CD8-positive, alpha-beta T cell (primary cell): ENCODE measurements at places on chromosomes 5 and 9.

DNA sequence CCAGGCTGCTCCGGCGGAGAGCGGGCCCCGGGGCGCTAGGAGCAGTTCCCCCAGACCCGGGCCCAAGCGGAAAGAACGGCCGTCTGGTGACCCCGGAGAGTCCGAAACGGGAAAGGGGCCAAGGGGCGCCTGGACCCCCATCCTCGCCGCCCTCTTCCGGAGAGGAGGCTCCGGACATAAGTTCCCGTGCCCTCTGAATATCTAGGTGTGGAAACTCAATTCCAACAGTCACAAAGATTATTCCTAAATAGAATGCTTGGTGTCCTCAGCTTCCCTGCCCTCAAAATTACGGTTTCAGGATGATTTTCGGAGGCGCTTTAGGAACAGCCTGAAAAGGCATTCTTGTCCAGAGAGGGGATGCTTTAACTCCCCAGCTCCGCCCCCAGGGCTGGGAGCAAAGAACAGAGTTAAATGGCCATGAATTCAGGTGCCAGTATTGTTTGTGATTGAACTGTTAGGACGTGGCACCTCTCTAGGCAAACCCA, 681 bp upstream of the LHFPL2 start:
- DNase-seq = no peak

GRCh38 chr5:88552426-88552825, 283.8 kb upstream of the TMEM161B start:
- no peak for DNase-seq

DNA sequence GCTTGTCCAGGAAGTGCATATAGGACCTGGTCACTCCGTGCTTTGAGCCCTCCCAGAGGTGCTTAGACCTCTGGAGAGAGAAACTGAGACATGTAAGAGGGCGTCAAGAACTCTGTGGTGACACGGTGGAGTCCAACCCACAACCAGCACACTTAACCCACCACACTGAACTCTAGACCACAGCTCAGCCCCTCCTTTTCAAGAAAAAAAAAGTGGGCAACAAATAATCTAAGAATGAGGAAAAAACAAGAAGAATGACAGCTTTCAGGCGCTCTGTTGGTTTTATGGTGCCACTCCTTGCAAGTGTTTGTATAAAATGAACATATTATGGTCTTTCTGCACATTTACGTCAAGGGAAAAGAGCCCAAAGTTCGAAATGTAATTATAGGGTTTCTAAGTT, 50.2 kb upstream of the SNAPC3 start:
- no peak for DNase-seq

DNA sequence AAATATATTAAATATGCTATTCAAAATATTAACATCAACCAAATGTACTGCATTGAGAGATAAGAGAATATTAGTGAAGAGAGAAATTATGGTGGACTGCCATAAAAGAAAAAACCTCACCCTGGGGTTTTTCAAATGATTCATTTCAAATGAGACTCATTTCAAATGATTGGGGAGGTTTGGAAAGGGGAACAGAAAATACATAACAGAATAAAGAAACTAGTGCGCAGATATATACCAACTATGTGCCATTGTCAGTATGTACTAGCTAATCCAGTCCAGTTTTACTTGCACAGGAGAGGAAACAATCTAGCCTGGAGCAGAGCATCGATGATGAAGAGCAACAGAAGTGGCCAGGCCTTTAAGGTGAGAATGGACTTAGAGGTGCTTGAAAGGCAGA, 651.6 kb upstream of the RORB start:
- DNase-seq = no peak

DNA sequence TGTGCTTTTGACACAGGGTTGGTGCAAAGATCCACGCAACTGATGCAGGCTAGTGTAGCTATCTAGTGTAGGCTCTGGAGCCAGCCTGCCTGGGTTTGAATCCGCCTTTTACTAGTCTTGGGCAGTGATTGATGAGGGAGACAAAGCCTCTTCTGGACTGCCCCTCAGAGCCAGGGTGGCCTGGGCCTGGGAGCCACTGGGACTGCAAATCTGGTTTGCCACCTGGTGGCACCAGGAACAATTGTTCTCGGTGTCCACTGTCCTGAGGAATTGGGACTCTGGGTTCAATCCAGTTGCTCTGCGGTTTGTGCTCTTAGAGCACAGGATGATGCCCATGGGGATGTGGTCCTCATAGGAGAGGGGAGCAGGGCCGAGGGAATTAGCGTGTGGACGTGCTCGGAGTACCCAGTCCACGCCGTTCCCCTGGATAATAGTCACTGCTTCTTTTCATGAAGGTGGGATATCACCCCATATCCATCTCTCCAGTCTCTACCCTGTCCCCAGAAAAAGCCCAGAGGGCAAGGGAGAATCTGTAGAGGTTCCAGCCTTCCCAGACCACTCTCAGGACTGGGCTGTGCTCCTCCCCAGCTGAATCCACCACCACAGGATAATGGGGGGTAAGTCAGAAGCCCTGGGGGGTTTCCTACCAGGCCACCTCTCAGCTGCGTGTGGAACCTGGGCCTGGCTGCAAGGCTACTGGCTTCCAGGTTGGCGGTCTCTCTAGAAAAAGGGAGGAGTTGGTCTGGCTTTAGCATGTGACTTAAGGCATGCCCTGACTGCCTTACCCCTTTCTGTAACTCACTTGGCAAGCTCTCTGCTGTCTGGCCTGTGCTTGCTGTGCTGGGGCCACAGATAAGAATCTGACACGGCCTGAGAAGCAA, 1.9 kb downstream of the B4GALT7 start:
- no peak for DNase-seq

- no peak for DNase-seq
Observed at GRCh38 chr5:78518365-78519197, 130.0 kb downstream of the LHFPL2 start.

- peak; percentile 70 for DNase-seq
Observed at GRCh38 chr5:78295035-78295961, 800 bp upstream of the AP3B1 start.

DNA sequence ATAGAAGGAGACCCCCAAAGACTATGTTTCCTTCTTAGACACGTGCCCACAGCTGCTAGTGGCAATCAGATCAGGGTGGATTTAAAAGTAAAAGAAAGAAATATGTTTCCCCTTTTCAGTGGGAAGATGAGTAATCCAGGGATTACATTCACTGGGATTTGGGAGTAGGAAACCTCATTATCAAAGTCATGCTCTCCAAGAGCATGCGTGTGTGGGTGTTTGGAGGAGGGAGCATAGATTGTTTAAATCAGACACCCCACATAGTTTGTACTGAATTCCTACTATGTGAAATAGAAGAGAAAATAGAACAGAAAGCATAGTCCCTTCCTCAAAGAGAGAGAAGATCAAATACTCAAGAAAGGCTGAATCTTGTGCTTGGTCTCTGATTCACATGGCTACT, 65.5 kb upstream of the TBCA start:
- DNase-seq = no peak
